Aorta (tissue), 5 donors: ENCODE measurements at places on chromosomes 11 and 22. TPM values are rescaled to one million over a fixed set of nuclear protein-coding genes. Genes with fewer than 3 reads are reported as not detected.

GRCh38 chr11:66885950-66886440 is 29.1 kb downstream of the LRFN4 start:
- H3K27me3 ChIP-seq = no peaks in the 10 kb centered on the region
- no peak overlapping the region for H3K4me3 ChIP-seq
- no peaks in the 10 kb centered on the region for H3K36me3 ChIP-seq
- H3K27ac ChIP-seq = no peak overlapping the region

DNA sequence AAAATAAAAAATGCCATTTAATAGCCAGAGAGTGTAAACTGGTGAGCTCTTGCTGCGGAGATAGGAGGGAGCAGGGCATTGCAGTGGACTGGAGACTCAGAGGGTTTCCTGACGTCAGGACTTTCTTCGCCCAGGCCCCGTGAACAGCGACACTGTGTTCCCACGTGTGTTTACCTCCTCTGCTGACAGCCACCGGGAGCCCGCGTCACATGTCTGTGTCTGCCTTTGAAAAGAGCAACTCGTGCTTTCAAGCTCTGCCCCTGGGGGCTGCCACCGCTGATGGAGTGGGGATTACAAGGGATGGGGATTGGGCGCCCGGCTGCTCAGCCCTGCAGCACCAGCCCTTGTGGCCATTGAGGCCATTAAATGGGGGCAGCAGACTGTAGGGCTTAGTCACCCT is 3.3 kb downstream of the TANGO2 start:
- H3K4me3 ChIP-seq = no peak overlapping the region
- no peak for DNase-seq
- no peaks in the 10 kb centered on the region for H3K27me3 ChIP-seq
- no peaks in the 10 kb centered on the region for H3K36me3 ChIP-seq

The TUBA8 gene
- 1.6 TPM for polyA plus RNA-seq

The SSH3 gene
- polyA plus RNA-seq = 13.3 TPM

DNA sequence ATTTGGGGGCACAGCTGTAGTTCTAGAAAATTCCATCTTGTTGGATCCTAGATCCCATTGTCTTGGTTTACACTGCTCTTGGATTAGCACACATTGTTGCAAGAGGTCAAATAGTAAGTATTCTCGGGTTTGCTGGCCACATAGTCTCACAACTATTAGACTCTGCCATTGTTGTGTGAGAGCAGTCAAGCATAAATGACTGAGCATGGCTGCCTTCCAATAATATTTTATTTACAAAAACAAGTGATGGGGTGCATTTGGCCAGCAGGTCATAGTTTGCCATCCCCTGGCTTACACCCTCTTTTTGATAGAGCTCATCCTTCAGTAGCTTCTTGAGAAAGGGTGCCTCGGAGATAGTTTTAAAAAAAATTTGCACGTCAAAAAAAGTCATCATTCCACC is 77.9 kb upstream of the ALX4 start:
- no peak for DNase-seq
- no peak overlapping the region for H3K4me3 ChIP-seq
- no peaks in the 10 kb centered on the region for H3K27me3 ChIP-seq
- no peaks in the 10 kb centered on the region for H3K4me1 ChIP-seq
- H3K27ac ChIP-seq = no peak overlapping the region

- H3K27me3 ChIP-seq = no peaks in the 10 kb centered on the region
- no peak for DNase-seq
- no peak overlapping the region for H3K4me3 ChIP-seq
Observed at GRCh38 chr11:93969925-93970922, 50.9 kb upstream of the HEPHL1 start.

The MTNR1B gene
- not detected for polyA plus RNA-seq

GRCh38 chr11:75351541-75351790 is at the start of gene ARRB1:
Gene ARRB1, minus strand, starts transcription at chr11:75351661. Its CDS starts 54 bp downstream, at chr11:75351607.
- H3K4me1 ChIP-seq = no peaks in the 10 kb centered on the region
- H3K27me3 ChIP-seq = no peaks in the 10 kb centered on the region
- no peaks in the 10 kb centered on the region for H3K36me3 ChIP-seq
- H3K27ac ChIP-seq = no peak within 1 kb of the TSS
- DNase-seq = peak; percentile 89

DNA sequence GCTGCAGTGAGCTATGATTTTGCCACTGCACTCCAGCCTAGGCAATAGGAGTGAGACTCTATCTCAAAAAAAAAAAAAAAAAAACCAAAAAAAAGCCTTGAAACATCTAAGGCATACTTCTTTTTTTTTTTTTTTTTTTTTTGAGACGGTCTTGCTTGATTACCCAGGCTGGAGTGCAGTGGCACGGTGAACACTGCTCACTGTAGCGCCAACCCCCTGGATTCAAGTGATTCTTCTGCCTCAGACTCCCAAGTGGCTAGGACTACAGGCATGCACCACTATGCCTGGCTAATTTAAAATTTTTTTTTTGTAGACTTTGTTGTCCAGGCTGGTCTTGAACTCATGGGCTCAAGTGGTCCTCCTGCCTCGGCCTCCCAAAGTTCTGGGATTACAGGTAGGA is 19.5 kb downstream of the ARFGAP3 start:
- H3K36me3 ChIP-seq = peaks cover 9% of the 10 kb centered on the region
- H3K27me3 ChIP-seq = no peaks in the 10 kb centered on the region
- no peak overlapping the region for H3K27ac ChIP-seq

DNA sequence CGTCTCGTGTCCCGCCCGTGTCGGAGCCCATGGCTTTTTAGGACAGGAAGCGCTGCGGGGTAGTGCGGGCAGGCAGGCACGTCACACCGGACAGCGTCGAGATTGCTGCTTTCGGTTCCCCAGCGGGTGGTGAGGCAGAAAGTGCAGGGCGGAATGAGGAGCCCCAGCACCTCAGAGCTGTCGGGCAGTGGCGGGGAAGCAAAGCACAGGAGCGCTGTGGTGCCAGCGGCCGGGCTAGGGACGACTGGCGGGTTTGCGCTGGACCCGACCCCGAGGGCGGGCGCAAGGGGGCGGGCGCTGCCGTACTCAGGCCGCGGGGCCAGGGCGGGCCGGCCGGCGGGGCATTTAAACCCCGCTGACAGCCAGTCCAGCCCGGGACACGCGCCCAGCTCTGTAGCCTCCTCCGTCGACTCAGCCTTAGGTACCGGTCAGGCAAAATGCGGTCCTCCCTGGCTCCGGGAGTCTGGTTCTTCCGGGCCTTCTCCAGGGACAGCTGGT is at the start of gene SLC37A2:
Gene SLC37A2, plus strand, starts transcription at position 375 of the 498 bp plus-strand sequence. Its CDS starts 63 bp downstream, at position 438.
- no peak within 1 kb of the TSS for H3K27ac ChIP-seq
- H3K27me3 ChIP-seq = no peaks in the 10 kb centered on the region
- H3K36me3 ChIP-seq = no peaks in the 10 kb centered on the region
- peak; percentile 91 for DNase-seq

DNA sequence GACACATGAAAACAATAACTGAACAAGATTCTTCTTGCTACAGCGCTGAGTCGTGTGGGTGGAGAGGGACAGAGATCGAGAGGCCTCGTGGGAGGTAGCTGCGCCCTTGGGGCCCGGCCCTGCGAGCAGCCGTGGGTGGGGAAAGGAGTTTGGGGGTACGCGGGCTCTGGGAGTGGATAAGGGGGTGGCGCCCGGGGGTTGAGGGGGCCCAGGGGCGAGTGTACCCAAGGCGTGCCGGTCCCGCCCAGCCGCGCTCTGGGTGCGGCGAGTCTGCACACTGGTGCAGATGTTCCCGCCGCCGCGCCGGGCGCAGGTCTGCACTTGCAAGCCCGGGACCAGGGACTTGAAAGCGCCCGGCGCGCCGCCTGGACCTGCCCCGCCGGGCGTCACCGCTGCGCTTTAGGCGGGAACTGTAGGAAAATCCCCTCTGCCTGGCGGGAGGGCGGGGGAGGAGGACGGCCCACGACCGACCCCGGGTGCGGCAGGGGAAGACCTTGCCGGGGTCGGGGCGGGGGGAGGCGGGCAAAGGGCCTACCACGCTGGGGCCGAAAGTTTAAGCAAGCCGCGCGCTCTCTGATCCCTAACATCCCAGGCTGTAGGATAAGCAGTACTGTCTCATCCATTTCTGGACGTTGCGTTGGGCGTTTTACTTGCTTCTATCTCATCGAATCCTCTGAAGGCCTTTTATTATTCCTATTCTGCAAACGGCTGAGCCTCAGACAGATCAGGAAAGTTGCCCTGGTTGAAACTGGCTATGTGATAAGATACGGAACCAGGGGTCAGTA is 1.4 kb upstream of the KREMEN1 start:
- H3K4me1 ChIP-seq = no peaks in the 10 kb centered on the region
- DNase-seq = peak; percentile 56
- no peaks in the 10 kb centered on the region for H3K36me3 ChIP-seq
- H3K4me3 ChIP-seq = peak overlapping the region; percentile 34
- no peak overlapping the region for H3K27ac ChIP-seq

- H3K4me3 ChIP-seq = peak overlapping the region; percentile 67
- H3K4me1 ChIP-seq = no peaks in the 10 kb centered on the region
- H3K27me3 ChIP-seq = no peaks in the 10 kb centered on the region
- H3K27ac ChIP-seq = peak overlapping the region; percentile 10
- no peaks in the 10 kb centered on the region for H3K36me3 ChIP-seq
Observed at GRCh38 chr11:9385327-9385899, 961 bp downstream of the IPO7 start.

GRCh38 chr11:58629857-58630256 is 7.4 kb downstream of the CNTF start:
- no peaks in the 10 kb centered on the region for H3K36me3 ChIP-seq
- H3K27ac ChIP-seq = no peak overlapping the region
- H3K4me1 ChIP-seq = no peaks in the 10 kb centered on the region
- no peak overlapping the region for H3K4me3 ChIP-seq

- no peaks in the 10 kb centered on the region for H3K27me3 ChIP-seq
- DNase-seq = no peak
- no peaks in the 10 kb centered on the region for H3K36me3 ChIP-seq
- no peak overlapping the region for H3K27ac ChIP-seq
- no peak overlapping the region for H3K4me3 ChIP-seq
- no peaks in the 10 kb centered on the region for H3K4me1 ChIP-seq
Observed at GRCh38 chr11:130023204-130023603, 20.6 kb upstream of the PRDM10 start.

The MS4A6E gene
- polyA plus RNA-seq = not detected

The TEX12 gene
- not detected for polyA plus RNA-seq

The NPAS4 gene
- polyA plus RNA-seq = 2.5 TPM

The NFAM1 gene
- 2.6 TPM for polyA plus RNA-seq

DNA sequence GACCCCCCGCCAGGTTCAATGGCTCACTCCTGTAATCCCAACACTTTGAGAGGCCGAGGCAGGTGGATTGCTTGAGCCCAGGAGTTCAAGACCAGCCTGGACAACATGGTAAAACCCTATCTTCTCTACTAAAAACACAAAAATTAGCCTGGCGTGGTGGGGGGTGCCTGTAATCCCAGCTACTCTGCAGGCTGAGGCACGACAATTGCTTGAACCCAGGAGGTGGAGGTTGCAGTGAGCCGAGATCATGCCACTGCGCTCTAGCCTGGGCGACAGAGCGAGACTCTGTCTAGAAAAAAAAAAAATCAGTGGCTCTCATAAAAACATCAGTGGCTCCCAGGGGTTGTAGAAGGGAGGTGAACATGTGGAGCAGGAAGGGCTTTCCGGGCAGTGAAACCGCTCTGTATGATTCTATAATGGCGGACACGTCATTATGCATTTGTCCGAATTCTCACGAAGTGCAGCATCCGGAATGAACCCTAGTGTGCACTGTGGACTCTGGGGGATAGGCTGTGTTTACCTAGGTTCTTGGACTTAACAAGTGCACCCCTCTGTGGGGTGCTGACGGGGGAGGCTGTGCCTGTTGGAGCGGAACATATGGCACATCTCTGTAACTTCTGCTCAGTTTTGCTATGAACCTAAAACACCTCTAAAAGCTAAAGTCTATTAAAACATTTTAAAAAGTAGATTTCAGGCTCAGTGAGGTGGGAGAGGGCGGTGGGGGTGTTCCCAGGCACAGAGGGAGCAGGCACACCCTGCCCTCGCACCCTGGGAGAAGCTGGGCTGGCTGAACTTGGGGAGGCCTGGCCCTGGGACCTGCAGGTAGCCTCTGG is 49.1 kb upstream of the SEPTIN5 start:
- H3K4me3 ChIP-seq = no peak overlapping the region
- H3K4me1 ChIP-seq = no peaks in the 10 kb centered on the region
- H3K36me3 ChIP-seq = no peaks in the 10 kb centered on the region
- no peaks in the 10 kb centered on the region for H3K27me3 ChIP-seq

The CLMP gene
- polyA plus RNA-seq = 23.8 TPM

DNA sequence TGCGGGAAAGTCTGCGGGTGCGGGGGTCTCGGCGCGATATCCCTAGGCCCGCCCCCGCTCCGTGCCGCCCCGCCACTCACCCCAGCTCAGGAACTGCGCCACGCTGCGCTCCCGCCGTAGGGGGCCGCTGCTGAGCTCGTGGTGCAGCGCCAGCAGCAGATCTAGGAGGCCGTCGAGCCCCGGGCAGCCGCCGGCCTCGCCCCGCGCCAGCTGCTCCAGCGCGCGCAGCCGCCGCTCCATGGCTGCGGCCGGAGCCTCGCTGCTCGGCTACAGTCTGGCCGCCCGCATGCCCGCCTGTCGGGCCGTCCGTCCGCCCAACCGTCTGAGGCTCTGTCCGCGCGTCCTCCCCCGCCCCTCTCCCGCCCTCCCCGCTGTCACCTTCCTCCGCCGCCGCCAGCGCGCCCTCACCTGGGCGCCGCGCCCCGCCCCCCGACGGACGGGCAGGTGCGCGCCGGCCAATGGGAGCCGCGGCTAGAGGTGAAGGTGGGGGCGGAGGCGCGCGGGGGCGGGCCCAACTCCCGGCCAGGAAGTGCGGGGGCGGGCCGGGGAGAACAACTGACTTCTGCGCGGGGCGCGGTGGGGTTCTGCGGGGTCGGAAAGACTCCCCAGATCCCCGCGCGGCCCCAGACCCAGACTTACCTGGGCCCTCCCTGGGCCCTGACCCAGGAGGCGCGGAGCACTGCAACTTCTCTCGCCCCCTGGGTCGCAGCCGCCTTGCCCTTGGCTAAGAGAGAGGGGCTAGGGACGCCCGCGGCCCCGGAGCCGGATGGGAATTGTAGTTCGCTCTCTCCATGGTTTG is at the start of gene CDC42BPG:
Gene CDC42BPG, minus strand, starts transcription at position 324 of the 799 bp plus-strand sequence. Its CDS starts 84 bp downstream, at position 240.
- peak; percentile 89 for DNase-seq
- no peaks in the 10 kb centered on the region for H3K27me3 ChIP-seq
- no peaks in the 10 kb centered on the region for H3K36me3 ChIP-seq
- no peaks in the 10 kb centered on the region for H3K4me1 ChIP-seq
- no peak within 1 kb of the TSS for H3K4me3 ChIP-seq

DNA sequence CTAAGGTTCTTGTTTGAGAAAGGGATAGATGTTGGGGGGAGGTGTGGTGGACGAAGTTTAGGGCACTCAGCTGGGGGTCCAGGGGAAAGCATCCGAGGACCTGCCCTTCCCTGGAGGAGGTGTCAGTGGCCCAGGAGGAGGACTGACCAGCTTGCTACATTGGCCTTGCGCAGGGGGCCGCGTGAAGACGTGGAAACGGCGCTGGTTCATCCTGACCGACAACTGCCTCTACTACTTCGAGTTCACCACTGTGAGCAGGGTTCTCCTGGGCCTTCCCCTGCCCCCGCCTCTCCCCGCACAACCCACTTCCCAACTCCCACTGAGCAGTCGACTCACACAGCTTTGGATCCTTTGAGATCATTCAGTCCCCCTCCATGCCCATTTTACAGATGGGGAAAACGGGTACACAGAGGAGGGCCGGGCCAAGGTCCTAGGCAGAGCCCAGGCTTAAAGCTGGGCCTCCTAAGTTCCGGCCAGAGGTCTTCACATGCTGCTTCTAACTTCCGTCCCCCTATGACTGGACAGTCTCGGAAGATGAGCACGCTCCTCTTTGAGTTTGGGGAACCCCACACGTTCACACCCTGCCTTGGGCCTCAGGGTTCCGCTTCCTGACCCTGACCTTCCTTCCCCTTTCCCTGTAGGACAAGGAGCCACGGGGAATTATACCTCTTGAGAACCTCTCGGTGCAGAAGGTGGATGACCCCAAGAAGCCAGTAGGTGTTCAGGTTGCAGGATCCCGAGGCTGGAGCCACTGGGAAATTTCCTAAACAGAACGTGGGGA is 28.7 kb downstream of the CYTH4 start:
- no peaks in the 10 kb centered on the region for H3K36me3 ChIP-seq
- no peak overlapping the region for H3K4me3 ChIP-seq
- peak; percentile 74 for DNase-seq
- H3K27me3 ChIP-seq = no peaks in the 10 kb centered on the region

GRCh38 chr22:39434243-39434653 is 22.6 kb upstream of the MGAT3 start:
- no peak overlapping the region for H3K27ac ChIP-seq
- H3K4me3 ChIP-seq = no peak overlapping the region
- H3K27me3 ChIP-seq = no peaks in the 10 kb centered on the region
- peak; percentile 83 for DNase-seq
- H3K36me3 ChIP-seq = no peaks in the 10 kb centered on the region
